ENCODE measurements at places on chromosomes 7 and 10. TPM values are rescaled to one million over a fixed set of nuclear protein-coding genes. Genes with fewer than 3 reads are reported as not detected.

Gene HSPB1
- 2,464 TPM for polyA plus RNA-seq

Gene VAX1
- not detected for polyA plus RNA-seq

Gene PIP4K2A
- polyA plus RNA-seq, result 10.1 TPM

Gene VWC2
- polyA plus RNA-seq, result 5.8 TPM

Gene URGCP
- polyA plus RNA-seq, result 26.5 TPM

Gene CRTAC1
- polyA plus RNA-seq, result 7.3 TPM

Gene HOXA6
- polyA plus RNA-seq, result not detected

Gene PRF1
- polyA plus RNA-seq, result 1.1 TPM

Gene COBL
- 27.0 TPM for polyA plus RNA-seq

Gene SFTPD
- polyA plus RNA-seq, result 0.23 TPM

Gene SYT15
- polyA plus RNA-seq, result 2.6 TPM

Gene LAMB1
- polyA plus RNA-seq, result 59.9 TPM

Gene LIMK1
- 7.6 TPM for polyA plus RNA-seq

Gene NODAL
- polyA plus RNA-seq, result not detected

Gene CFTR
- not detected for polyA plus RNA-seq

Gene UPK3BL2
- 2.7 TPM for polyA plus RNA-seq

Gene TFR2
- polyA plus RNA-seq, result 0.14 TPM

Gene NCF1
- 1.1 TPM for polyA plus RNA-seq

Gene FRMPD2
- 1.3 TPM for polyA plus RNA-seq

Gene C10orf67
- polyA plus RNA-seq, result 0.27 TPM

Gene MYH16
- polyA plus RNA-seq, result not detected

Gene MEIG1
- polyA plus RNA-seq, result 0.34 TPM

Gene MPP7
- 4.3 TPM for polyA plus RNA-seq

Gene ADRB1
- polyA plus RNA-seq, result 33.4 TPM

Gene NME8
- not detected for polyA plus RNA-seq

Gene SFTPA2
- not detected for polyA plus RNA-seq

Gene NRG3
- 0.23 TPM for polyA plus RNA-seq

Gene WNT8B
- not detected for polyA plus RNA-seq

Gene CTAGE4
- 0.41 TPM for polyA plus RNA-seq

Gene ALOX5
- 5.6 TPM for polyA plus RNA-seq

Gene ARMC3
- polyA plus RNA-seq, result not detected

Gene OGDH
- 168 TPM for polyA plus RNA-seq

Gene IDI2
- polyA plus RNA-seq, result 0.23 TPM

Gene DHTKD1
- polyA plus RNA-seq, result 7.6 TPM

Gene NUTM2E
- polyA plus RNA-seq, result not detected

Gene ZNF239
- 0.93 TPM for polyA plus RNA-seq

Gene TAS2R41
- polyA plus RNA-seq, result not detected

Gene TBATA
- polyA plus RNA-seq, result 0.16 TPM

Gene CYP2W1
- polyA plus RNA-seq, result not detected

Gene BMS1
- polyA plus RNA-seq, result 6.8 TPM

Gene ADAM22
- 0.57 TPM for polyA plus RNA-seq

Gene MRC1
- 4.4 TPM for polyA plus RNA-seq

Gene ERCC6
- polyA plus RNA-seq, result 4.6 TPM

Gene NPY4R2
- polyA plus RNA-seq, result 0.14 TPM

Gene PDZD7
- 0.41 TPM for polyA plus RNA-seq

Gene PCBD1
- polyA plus RNA-seq, result 216 TPM

Gene CYP3A4
- polyA plus RNA-seq, result 0.16 TPM

Gene SPAG6
- 0.05 TPM for polyA plus RNA-seq

Gene SEMA3E
- polyA plus RNA-seq, result 0.02 TPM

Gene CAMK2B
- polyA plus RNA-seq, result 105 TPM

Gene MSMB
- polyA plus RNA-seq, result not detected

Gene NPC1L1
- polyA plus RNA-seq, result 0.05 TPM

Gene TAF3
- 4.7 TPM for polyA plus RNA-seq

Gene KCP
- 0.36 TPM for polyA plus RNA-seq

Gene MBLAC1
- 4.6 TPM for polyA plus RNA-seq

Data from right cardiac atrium (tissue), 5 donors.